Stimulated activated CD4-positive, alpha-beta T cell treated with anti-CD3 and anti-CD28 coated beads, Interleukin-12 subunit alpha, Interleukin-12 subunit beta, amount 100 ng/mL, for 48 hours (primary cell): ENCODE measurements at places on chromosomes 4 and X.

- DNase-seq: no peak
These were observed 425.7 kb downstream of the GPAT3 start for GRCh38 chr4:83961575-83961974.

DNA sequence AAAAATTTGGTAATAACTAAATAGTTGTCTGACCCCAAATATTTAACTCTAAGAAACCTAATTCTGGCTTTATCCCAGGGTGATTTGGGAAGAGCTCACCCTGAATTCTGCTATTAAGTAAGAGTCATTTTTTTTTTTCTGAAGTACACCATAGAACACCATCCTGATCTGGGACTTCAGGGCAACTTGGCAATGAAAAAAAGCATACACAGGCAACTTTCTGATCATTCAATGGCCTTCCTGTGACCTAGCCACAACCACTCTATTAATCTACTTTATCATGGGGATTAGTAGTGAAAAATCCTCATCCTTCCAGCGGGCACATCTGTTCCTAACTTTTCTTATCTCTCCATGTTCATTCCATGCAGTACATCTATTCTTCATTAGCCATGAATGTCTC lies 333.2 kb upstream of the MAD2L1 start:
- DNase-seq: no peak

DNA sequence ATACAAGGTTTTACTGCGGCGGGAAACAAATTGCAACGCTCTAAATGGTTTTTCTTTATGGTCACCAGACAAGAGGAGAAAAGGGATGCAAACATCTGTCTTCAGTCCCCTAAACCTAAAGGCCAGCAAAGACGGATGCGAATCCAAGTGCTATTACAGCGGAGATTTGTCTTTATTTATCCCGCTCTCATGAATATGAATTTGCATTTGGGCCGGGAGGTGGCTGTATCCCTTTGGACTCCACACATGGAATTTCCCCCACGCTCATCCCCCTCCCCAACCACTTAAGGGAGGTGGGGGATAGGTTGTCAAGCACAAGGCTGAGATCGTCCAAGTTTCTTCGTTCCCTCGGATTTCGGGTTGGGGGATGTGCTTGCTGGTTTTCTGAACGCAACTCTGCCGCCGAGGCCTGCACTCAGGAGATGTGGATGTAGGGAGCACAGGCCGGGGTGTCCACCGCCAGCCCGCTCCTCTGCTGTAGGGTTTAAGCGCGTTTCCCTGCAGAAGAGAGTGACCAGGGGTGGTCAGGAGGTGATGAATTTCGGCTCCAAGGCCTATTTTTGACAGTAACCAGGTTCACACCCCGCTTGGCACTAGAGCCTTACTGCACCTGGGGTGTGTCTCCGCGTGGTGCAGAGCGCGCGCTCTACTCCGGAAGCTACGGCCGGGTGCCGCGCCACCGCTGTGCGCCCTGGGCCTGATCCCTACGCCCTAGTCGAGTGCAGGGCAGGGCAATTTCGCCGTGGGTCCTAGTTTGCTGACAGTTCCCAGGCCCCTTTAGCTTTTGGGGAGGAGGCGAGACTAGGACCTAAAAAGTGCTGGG lies 2.3 kb upstream of the PHOX2B start:
- DNase-seq: no peak

- DNase-seq: no peak
These were observed 308 bp upstream of the TLR2 start for GRCh38 chr4:153683763-153684181.

- DNase-seq: no peak
These were observed 55.6 kb upstream of the CCSER1 start for GRCh38 chr4:90071289-90072235.

DNA sequence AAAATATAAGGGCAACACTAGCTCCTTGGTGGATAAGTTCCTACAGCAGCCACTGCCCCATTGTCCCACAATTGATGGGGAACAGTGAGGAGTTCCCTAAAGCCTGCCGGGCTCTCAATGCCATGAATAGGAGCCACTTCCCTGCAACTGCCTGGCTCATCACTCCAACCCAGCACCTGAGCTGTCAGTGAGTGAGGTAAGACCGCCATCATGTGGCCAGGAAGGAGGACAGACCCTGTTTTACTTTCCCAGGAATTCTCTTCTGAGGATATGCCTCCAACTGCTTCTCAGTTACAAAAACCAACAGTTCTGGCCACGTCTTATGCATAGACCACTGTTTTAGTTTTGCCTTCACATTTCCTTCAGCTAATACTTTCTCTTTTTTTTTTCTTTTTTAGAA lies 45.5 kb downstream of the SRPX start:
- no peak for DNase-seq

DNA sequence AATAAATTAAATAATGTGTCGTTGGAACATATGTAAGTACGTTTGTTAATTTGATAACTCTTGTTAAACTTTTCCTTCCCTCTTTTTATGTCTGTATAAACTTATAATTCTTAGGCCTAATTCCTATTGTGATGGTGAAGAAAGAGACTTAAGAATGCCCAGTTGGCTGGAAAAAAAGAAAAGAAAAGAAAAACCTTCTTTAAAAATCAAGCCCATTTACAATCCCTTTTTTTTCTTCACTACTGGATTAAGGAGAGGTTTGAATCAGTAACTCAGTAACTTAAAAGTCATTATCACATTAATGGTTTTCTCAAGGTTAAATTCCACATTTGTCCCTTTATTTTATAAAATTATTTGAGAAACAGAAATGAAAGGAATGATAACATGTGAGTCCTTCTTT lies 253.3 kb upstream of the MAGEB2 start:
- no peak for DNase-seq

GRCh38 chr4:186345184-186345583 lies 79.2 kb downstream of the F11 start:
- no peak for DNase-seq
